ENCODE measurements at places on chromosomes 2 and 18.
A peak's percentile ranks its signal among the peaks of the same experiment; 100 is the strongest.

DNA sequence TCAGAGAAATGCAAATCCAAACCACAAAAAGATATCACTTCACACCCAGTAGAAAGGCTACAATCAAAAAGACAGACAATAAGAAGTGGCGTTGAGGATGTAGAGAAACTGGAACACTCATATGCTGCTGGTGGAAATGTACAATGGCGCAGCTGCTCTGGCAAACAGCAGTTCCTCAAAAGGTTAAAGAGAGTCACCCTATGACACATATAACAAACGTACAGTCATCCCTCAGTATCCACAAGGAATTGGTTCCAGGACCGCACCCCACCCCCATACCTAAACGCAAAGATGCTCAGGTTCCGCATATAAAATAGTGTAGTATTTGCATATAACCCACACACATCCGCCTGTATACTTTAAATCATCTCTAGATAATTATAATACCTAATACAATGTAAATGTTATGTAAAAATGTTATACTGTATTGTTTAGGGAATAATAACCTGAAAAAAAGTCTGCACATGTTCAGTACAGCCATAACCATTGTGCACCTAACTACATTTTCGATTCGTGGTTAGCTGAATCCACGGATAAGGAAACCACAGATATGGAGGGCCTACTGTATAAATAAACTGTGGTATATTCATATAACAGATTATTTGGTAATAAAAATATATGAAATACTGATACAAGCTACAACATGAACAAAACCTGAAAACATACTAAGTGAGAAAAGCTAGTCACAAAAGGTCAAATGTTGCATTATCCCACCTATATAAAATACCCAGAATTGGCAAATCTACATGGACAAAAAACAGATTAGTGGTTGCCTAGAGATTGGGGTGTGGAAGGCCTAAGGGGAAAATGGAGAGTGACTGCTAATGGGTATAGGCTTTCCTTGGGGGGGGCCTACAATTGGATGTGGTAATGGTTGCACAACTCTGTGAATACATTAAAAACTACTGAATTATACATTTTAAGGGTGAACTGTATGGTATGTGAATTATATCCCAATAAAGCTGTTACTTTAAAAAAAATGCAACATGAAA is 37.5 kb downstream of the UXS1 start:
- DNase-seq = no peak

GRCh38 chr18:3313685-3314084 is 51.8 kb downstream of the MYL12B start:
- no peak for DNase-seq

- no peak for DNase-seq
Observed at GRCh38 chr2:233835230-233836186, 18.8 kb downstream of the HJURP start.

- DNase-seq = no peak
Observed at GRCh38 chr18:79877163-79878091, 74.0 kb downstream of the SLC66A2 start.

GRCh38 chr2:157440404-157441071 is 3.4 kb downstream of the CYTIP start:
- DNase-seq = no peak

- no peak for DNase-seq
Observed at GRCh38 chr2:95056461-95057459, 31.3 kb downstream of the MAL start.

GRCh38 chr2:239957681-239958472 is 67.3 kb downstream of the NDUFA10 start:
- no peak for DNase-seq

- DNase-seq = no peak
Observed at GRCh38 chr2:12778811-12779579, 62.3 kb downstream of the TRIB2 start.

- no peak for DNase-seq
Observed at GRCh38 chr2:218000136-218000535, 2.7 kb downstream of the TNS1 start.

DNA sequence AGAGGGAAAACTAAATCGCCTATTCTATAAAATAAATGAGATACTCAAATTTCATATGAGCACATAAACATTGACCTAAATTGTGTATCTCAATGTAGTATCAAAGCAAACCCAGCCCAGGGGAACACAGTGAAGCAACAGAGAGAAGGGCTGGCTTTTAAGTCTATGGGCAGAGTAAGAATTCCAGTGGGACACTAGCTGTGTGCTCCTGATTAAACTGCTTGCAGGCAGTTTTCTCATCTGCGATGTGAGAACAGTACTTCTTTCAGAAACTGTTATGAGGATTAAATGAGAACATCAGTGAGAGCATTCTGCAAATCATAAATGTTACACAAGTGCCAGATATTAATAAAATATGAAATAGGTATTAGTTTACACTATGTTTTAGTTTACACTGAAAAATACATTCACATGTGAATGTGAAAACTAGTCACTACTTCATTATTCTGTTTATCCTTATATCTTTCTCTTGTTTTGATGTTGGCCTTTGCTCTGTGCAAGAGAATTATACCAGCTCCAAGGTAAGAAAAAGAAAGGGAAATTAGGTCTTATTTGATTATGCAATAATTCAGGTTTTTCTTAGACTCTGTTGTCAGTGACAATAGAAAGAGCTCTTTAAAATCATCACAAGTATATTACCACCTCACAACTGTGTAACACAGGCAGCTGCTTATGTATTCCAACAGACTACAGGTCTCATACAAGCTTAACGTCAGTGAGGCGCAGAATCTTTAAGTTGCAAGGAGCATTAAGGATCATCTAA is 47.5 kb downstream of the GAREM1 start:
- DNase-seq = no peak

DNA sequence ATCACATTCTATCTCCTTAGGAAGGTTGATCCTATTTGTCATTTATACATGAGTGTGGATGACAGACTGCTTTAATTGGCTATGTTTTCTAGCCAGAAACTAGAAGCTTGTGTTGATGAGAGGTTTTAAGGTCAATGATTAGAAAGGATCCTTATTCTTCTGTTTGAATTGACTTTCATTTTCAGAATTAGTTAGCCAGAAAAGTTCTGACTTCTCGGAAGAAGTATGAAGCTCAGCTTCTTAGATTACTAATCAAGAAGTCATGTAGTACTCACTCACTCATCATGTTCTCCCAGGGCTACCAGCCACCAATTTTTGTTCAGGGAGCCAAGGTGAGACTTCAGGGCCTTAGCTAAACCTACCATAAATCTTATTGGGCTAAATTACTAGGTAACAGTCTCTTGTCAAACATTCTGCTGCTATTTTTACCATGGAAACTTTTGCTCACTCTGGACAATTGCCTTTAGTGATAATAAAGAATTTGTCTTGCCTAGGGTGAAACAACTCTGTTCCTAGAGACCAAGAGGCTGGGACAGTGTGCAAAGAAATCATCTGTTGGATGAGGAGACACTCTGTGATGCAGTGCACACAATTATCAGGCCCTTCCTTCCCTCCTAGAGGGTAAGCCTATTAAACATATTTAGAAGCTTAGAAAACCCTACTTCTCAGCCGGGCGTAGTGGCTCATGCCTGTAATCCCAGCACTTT is 111.6 kb upstream of the DNMT3A start:
- DNase-seq = peak; percentile 45

- DNase-seq = no peak
Observed at GRCh38 chr2:104658144-104658835, 195.6 kb upstream of the POU3F3 start.

GRCh38 chr18:42113529-42114191 is 158.6 kb downstream of the PIK3C3 start:
- no peak for DNase-seq

DNA sequence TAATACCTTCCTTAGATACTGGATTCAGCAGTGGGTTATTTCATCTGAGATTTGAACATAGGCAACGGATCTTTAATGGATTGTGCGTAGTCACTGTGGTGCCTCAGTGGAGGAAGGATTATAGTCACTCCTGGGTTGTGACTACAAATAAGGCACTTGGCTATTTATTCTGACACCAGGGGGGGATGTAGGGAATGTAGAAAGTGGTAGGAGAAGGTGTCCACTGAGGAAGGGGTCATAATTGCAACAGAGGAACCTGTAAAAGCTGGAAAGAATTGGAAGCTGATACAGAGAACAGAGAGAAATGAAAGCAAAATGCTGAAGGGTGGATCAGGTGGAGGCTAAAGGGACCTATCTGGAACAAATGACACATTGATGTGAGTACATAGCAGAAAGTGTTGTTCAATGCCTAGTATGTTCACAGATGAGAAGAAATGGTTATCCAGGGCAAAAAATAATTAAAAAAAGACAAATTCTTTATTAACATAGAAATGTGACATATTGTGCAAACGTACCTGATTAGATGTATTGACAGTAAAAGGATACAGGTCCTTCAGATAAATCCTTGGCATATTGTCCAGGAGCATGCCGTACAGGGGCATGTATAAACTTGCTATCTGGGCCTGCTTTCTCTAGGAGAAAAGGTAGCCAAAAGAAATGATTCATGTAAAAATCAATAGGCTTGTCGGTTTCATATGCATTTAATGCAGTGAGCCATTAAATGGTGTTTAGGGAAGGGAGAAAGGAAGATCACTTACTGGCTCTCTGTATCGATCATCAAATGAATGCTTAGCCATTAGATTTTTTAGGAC is 91.2 kb upstream of the CCDC195 start:
- no peak for DNase-seq

- no peak for DNase-seq
Observed at GRCh38 chr18:44771572-44771955, 90.9 kb downstream of the SETBP1 start.

DNA sequence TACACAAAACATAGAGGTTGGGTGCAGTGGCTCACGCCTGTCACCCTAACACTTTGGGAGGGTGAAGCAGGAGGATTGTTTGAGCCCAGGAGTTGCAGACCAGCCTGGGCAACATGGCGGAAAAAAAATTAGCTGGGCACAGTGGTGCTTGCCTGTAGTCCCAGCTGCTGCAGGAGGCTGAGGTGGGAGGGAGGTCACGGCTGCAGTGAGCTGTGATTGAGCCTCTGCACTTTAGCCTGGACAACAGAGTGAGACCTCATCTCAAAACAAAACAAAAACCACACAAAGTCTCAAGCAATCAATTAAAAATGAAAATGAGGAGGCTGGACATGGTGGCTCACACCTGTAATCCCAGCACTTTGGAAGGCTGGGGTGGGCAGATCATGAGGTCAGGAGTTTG is 4.9 kb downstream of the NOP58 start:
- no peak for DNase-seq

DNA sequence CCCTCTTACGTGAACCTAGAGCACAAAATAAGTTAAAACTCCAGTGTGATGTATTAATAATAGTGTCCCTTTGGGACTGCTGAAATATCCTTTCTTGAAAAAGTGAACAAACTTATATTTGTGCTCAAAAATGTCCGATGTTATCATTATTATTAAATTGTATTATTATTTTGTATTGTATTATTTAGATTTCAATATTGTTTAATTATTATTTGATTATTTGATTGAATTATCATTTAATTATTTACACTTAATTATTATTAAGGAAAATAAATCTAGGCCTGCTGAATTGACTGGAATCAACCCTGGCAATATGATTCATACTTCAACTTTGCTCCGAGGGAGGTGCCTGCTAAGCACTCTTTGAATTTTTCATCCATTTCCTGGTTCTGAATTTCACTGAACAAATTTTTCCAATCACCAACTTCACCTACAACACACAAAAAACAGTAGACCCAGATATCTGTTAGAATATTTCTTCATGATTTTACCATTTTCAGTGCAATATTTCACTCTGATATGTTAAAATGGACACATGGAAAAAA is 10.9 kb upstream of the EIF2AK2 start:
- no peak for DNase-seq

DNA sequence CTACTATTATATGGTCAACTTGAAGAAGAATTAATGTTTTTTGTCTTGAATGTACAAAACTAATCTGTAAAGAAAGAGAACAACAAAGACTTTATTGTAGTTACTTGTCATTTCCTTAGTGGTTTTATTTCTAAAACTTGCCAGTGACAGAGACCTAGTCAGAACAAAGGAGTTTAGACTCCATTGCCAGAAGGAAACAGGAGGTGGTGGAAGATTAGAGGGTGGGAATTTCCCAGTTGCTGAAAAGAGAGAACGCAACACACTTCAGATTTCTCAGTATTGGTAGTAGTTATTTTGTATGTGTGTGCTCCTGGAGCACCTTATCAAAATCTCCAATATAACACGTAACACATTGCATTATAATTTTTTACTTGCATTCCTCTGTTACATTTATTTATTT is 81.4 kb downstream of the CDCA7 start:
- DNase-seq = no peak

GRCh38 chr18:56649996-56650395 is 1.2 kb upstream of the WDR7 start:
- no peak for DNase-seq

Data from stimulated activated CD4-positive, alpha-beta T cell treated with anti-CD3 and anti-CD28 coated beads, Interleukin-4, amount 100 ng/mL, for 24 hours (primary cell).